ENCODE measurements at places on chromosomes 1 and 21.
A peak's percentile ranks its signal among the peaks of the same experiment; 100 is the strongest.

- no peak for DNase-seq
Observed at GRCh38 chr1:183886853-183887252, 81.9 kb downstream of the RGL1 start.

DNA sequence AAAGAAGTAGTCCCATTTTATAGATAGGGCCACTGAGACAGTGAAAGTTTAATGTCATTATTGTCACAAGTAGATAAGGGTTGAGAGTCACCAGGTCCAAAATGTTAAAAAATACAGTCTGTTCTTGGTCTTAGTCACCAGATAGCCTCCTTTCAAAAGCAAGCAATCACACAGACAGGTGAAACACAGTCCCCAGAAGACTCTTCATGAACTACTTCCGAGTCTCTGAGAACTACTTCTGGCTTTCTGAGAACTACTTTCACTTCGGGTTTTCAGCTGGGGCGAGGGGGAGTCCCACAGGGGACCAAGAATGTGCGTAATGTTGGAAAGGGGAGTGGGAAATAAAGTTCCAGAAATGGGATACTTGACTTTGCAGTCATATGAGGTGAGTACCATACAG lies 143.2 kb downstream of the HHIPL2 start:
- no peak for DNase-seq

GRCh38 chr1:59279645-59280044 lies 17.2 kb upstream of the FGGY start:
- no peak for DNase-seq

GRCh38 chr1:30649321-30649991 lies 73.9 kb downstream of the MATN1 start:
- no peak for DNase-seq

DNA sequence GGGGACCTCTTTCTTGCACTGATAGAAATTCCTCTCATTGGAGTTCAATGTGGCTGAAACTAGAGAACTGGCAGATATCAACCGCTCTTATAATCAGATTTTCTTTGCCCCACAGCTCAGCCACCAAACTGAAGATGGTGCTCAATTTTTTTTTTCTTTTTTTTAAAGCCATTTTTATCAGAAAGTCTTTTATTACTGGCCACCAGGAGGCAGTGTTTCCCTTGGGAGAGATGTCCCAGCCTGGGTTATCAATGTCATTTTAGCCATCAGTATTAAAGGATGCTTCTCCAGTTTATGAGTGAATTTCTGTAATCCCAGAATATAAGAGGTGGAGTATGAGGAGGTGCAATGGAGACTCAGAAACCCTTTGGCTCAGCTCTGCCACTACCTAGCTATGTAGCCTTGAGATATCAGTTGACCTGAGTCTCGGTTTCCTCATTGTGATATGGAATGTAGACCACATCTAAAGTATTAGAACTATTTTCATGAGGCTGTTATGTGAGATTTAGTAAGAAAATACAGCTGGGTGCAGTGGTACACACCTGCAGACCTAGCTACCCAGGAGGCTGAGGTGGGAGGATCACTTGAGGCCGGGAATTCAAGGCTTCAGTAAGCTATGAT lies 27.6 kb downstream of the CD244 start:
- DNase-seq = no peak

- no peak for DNase-seq
Observed at GRCh38 chr1:4422504-4423289, 231.7 kb upstream of the AJAP1 start.

DNA sequence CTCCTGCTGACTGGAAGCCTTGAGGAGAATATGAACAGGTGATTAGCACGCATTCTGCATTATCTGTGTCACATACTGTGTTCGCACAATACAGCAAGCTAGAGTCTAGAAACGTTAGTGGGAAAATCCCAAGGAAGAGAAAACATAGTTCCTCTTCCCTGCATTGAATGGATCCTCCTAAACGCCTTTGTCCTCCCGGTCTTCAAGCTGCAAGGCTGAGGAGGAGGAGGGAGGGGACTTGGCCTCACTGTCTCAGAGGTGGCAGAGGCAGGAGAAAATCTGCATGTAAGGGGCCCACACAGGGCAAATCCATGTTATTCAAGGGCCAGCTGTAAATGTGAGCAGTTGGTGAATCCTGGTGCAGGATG lies 34.4 kb downstream of the WNT9A start:
- no peak for DNase-seq

GRCh38 chr1:22760455-22760854 lies 49.8 kb downstream of the EPHB2 start:
- DNase-seq = no peak

DNA sequence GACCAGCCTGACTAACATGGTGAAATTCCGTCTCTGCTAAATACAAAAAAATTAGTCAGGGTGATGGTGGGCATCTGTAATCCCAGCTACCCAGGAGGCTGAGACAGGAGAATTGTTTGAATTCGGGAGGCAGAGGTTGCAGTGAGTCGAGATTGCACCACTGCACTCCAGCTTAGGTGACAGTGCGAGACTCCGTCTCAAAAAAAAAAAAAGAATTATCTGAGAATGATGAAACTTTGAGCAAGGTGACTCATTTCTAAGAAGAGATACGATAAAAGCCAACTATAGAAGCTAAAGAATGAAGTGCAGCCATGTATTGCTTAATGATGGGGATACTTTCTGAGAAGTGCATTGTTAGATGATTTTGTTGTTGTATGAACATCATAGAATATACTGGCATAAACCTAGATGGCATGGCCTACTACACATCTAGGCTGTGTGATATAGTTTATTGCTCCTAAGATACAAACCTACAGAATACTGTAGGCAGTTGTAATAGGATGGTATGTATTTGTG lies 64.7 kb downstream of the SNRPE start:
- DNase-seq = no peak

GRCh38 chr21:46459356-46460112 lies 843 bp downstream of the DIP2A start:
- DNase-seq = peak; percentile 54

DNA sequence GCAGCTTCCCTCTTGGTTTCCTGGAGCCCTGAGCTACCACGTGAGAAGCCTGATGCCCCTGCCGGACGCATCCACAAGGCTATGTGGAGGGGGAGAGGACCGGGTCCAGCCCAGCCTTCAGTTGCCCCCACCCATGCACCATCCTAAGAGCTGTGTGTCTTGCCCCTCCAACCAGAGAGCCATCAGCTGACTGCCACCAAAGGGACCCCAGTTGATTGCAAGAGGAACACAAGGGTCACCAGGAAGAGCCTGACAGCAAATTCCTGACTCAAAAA lies 81.5 kb downstream of the GLIS1 start:
- no peak for DNase-seq

GRCh38 chr21:24045373-24045772 lies 1561.9 kb downstream of the MRPL39 start:
- no peak for DNase-seq

GRCh38 chr1:232653789-232654188 lies 23.9 kb upstream of the SIPA1L2 start:
- DNase-seq = no peak

GRCh38 chr1:179883745-179884138 lies 1.7 kb downstream of the TOR1AIP1 start:
- DNase-seq = no peak

GRCh38 chr1:8537991-8538390 lies 220.1 kb downstream of the SLC45A1 start:
- no peak for DNase-seq

- no peak for DNase-seq
Observed at GRCh38 chr1:54764922-54765561, 719 bp upstream of the PARS2 start.

- DNase-seq = no peak
Observed at GRCh38 chr1:217542837-217543236, 88.1 kb downstream of the GPATCH2 start.

DNA sequence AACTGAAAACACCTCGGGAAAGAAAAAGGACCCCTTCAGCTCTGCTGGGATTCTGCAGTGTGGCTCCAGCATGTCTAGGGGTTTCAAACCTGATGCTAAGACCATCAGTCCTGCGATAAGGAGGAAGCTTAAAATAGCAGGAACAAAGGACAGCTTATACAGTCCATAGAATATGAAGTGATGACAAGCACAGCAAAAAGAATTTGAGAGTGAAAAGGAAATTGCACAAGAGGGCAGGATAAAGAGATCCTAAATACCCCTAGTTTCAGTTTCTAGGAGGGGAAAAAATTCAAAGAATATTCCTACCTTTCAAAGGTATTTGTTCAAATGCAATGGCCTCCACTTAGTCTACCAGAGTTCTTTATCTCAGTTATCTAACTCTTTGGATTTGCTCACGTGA lies 171.4 kb downstream of the TGFB2 start:
- DNase-seq = no peak

- DNase-seq = no peak
Observed at GRCh38 chr21:46189213-46189958, 5.1 kb upstream of the SPATC1L start.

DNA sequence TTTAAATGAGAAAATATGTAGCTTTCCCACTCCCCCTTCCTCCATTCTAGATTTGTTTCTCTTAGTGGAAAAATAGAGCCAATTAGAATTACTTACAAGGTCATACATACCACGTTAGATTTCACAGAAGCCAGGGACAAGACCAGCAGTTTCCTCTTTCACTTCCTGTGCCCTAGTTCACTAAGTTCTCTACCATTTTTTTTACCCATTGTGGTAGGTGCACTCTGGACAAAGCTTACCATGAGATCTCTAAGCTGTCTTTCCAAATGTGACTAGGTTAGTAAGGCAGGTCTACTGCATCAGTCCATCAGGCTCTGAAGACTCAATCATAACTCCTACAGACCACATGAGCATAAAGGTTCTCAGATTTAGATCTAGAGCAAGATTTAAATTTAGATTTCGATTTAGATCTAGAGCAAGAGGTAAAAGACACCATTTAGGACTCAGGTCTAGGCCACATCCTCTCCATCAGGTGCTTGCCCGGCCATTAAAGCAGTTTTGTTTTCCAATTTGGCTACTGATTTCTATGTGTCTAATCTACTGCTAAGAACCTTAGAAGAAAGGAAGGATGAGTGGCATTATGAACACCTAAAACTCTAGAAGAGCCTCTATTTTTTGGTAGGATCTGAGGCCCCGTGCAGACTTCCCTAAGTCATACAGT lies 235.3 kb downstream of the FAF1 start:
- DNase-seq = no peak

DNA sequence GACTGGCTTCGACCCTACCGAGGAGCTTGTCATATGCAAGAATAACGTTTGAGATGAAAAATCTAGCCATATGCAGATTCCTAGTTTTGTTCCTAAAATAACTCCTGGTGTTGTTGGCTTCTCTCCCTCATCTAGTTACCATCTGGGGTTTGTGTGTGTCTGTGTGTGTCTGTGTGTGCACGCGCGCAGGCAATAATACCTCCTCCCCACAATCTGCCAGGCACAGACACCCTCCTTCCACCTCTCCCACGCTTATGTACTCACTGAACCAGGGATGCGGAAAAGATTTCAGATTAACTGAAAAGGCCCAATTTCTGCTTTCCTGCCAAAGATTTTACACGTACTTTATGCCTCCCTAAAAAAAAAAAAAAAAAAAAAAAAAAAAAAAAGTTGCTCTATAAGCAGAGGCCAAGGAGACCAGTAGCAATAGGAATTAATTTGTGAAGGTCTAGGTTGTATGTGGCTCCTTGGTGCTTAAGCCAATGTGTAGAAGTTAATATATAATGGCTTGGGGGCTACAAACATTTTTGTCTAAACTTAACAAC lies 452.7 kb downstream of the NUF2 start:
- DNase-seq = peak; percentile 36

- DNase-seq = no peak
Observed at GRCh38 chr1:35655196-35655595, 13.9 kb upstream of the PSMB2 start.

DNA sequence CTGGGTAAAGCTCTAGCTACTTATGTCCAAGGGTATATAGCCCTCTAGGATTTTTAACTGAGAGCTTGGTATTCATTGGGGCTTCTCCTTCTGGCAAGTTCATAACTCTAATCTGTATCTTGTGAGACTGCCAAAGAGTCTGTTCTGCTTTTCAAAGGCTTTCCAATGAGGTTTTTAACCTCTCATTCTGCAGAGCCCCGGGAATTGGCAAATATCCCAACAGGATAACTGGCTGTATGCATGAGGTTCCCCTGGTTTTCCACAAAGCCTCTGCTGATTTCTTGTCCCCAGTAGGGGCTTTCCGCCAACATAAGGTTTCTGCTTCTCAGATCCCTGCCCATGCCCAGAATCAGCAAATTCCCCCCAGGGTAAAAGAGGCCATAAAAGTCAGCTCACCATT lies 40.9 kb downstream of the RPL5 start:
- DNase-seq = no peak

GRCh38 chr1:4268262-4268888 lies 368.3 kb upstream of the C1orf174 start:
- no peak for DNase-seq

DNA sequence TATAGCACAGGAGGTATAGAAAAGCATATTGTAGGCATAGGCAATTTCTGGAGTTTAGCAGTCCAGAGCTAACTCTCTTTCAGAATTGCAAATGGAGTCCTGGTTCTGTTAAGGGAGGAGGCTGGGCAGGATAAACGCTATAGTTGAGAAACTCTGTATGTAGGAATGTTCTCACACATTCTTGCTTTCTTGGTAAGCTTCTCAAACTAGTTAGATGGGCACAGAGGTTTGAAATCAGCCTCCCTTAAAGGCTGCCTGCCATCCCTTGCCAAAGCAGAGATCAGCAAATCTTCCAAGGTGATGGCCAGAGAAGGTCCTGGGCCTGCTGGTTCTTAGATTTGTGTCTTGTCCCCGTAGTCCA lies 42.9 kb upstream of the TADA1 start:
- no peak for DNase-seq

DNA sequence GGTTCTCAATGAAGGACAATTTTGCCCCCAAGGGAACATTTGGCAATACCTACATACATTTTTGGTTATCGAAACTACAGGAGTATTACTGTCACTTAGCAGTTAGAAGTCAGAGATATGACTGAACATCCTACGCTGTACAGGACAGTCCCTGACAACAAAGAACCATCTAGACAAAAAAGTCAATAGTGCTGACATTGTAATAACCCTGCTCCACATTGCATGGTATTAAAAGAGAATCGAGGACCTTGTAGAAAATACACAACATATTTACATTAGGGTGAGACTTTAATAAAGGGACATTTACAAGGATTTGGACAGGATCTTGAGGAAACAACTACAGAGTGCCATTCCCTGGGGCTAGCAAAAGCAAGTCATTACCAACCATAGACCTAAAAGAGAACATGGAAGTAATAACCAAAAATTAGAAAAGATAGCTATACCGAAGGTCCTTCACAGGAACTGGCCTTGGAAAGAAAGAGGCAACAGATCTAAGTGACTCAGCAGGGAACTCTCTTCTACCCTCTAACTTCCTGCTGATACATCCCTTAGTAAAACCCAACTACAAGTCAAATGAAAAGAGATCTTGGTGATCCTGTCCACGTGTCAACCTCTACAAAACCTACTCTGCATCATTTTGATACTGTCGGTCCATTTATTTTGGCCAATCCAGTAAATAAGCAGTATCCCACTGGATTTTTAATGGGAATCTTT lies 40.2 kb downstream of the ANGPTL3 start:
- DNase-seq = no peak

GRCh38 chr1:43293176-43293575 lies 7.6 kb upstream of the TIE1 start:
- DNase-seq = no peak

DNA sequence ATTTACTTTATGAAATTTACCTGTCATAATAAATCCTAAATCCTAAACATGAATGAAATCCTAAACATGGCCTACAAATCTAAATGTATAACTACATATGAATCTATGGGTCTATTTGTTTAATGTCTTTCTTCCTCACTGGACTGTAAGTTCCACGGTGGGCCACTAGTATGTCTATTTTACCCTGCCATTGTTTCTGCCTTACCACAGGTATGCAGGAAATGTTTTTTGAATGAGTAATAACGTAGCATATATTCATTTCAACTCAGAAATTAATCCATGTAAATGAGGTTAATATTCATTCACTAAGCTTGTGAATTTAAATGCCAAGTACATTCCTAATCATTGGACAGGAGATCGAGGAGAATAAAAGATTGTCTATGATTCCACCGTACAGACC lies 35.3 kb downstream of the B3GALNT2 start:
- DNase-seq = no peak
